EH (cell line): ENCODE measurements at places on chromosomes 12 and 14.

DNA sequence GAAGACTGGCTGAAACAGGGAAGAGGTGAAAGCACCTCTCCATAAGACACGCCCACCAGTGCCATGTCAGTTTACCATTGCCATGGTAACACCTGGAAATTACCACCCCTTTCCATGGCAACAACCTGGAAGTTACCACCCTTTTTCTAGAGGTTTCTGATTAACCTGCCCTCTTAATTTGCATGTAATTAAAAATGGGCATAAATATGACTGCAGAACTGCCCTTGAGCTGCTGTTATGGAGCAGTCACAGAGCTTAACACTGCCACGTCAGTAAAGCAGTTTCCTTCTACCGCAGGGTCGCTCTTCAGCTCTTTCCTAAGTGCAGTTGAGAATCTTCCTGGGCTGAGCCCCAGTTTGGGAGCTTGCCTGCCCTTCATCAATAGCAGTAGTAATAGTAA, 55.2 kb downstream of the RASSF3 start:
- no peak for DNase-seq

GRCh38 chr12:64102339-64102738, 119.8 kb downstream of the KICS2 start:
- DNase-seq, result peak; percentile 23

DNA sequence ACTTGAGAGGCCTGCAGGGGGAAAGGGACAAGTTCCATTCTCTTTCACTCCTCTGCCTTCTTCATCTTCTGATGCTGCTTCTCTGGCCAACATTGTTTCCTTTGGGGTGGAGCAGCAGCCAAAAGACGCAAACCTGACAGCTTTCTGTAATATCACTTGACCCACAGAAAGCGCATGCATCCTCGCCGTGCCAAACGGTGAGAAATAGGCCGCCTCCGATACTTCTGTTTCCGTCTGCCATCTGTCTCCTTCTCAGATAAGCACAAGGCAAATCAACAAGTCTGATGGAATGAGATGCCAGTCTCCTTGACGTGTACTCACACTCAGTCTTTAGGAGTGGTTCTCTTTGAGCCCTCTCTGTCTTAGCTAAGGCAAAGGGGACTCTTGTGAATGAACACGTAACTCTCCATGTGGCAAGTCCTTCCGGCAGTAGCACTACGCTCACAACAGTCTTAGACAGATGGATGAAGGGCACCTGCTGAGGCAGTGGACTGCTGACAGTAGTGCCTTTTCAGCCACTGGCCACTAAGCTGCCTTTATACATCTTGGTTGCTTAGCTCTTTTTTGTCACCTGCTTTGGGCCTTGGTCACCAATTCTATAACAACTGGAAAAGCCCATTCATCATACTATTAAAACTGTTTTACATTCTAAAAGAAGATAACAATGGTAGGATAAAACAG, 214.1 kb downstream of the FBXL14 start:
- DNase-seq, result no peak

- no peak for DNase-seq
These were observed 25.8 kb downstream of the TMEM120B start for GRCh38 chr12:121738340-121738858.

GRCh38 chr12:38775457-38775856, 129.9 kb downstream of the CPNE8 start:
- DNase-seq, result no peak

DNA sequence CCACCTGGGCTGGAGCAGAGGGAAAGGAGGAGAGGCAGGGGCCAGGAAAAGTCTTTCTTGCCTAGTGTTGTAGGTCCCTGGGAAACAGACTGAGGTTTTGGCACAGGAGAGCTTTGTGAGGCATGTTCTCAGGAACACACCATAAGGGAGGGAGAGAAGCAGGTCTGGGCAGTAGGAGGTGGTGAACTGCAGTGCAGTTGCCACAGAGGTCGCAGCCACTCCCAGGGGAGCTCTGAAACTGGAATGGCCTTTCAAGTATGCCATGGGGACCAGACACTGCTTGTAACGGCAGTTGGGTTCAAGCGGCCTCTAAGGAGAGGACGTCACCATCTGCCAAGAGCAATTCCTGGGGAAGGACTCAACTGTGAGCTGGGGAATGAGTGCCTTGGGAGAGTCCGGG, 35.4 kb upstream of the NKX2-8 start:
- DNase-seq, result no peak

DNA sequence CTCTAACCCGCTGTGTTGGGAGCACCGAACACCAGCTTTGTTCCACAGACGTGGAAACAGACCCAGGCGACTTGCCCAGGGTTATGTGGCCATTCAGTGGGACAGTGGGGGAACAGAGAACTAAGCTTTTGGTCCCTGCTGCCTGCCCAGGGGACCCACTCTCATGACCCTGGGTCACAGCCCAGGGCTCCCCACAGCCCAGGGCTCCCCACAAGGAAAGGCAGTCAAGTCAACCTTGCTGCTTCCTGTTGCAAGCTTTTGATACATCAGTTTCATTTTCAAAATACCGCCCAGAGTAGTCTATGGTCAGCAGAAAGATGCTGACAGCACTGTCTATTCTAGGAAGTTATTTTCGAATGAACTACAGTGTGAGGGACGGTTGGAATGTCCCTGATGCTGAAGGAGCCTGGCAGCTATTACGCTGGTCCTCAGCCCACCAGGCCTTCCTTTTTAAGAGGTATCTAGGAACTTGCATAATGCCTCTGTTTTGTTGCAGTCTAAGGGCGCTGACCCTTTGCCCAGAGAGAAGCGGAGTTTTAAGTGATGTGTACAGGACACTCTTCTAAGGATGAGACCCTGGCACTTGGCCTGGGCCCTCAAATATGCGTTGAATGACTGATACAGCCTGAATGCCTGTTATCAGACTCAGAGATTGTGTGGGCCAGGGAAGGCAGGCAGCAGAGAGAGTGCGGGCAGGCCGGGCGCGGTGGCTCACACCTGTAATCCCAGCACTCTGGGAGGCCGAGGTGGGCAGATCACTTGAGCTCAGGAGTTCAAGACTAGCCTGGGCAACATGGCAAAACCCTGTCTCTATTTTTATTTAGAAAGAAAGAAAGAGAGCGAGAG, 12.6 kb upstream of the TTC7B start:
- DNase-seq, result no peak

DNA sequence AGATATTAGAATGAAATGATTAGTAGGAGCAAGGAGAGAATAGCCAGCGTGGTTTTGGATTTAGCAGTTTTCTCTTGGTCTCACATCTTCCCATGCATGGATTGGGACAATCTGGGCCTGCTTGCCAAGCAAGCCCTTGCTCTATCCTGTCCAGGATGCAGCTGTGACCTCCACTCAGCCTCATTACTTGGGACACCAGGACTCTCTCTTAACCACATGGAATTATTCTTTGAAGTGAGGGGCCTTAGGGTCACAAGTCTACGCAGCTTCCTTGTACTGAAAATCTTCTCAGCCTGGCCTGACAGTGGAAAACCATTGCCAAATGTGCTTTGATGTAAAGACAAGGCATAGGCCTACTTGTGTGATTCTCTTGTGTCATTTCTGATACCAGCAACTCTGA, 28.0 kb upstream of the DCN start:
- no peak for DNase-seq

- DNase-seq, result peak; percentile 87
These were observed 16.2 kb downstream of the PYGL start for GRCh38 chr14:50928002-50928635.

- DNase-seq, result no peak
These were observed 238.9 kb upstream of the SRRM4 start for GRCh38 chr12:118742431-118742830.

GRCh38 chr14:90938615-90939014, 121.8 kb downstream of the RPS6KA5 start:
- DNase-seq, result no peak

DNA sequence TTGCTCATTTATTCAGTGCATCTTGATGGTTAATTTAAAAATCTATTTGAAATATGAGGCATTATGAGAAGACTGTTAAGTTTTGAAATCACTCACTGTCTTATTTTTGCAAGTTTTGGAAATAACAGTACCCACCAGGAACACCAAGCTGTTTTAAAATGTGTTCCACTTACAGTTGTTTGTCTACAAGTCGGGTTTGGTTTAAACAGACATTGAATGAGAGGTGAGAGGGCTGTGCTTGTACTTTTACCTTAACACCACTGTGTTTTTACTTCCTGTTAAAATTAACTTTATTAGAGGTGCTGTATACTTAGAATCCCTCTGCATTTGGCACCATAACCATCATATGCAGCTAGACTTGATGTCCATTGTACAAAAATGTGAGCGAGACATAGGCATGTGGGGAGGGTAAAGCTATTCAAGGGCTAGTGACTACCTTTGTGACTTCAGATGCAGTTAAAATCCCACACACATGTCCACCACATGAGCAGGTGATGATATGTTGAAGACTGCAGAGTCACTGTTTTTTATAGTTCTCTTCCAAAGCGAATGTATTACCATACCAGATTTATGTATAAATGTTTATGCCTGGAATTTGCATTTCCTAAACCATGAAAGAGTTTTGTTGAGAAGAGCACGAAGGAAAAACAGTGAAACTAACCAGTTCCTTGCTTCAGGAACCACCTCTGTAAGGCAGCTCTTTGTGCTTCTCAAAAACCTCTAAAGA, 12.9 kb downstream of the ELK3 start:
- DNase-seq, result no peak

DNA sequence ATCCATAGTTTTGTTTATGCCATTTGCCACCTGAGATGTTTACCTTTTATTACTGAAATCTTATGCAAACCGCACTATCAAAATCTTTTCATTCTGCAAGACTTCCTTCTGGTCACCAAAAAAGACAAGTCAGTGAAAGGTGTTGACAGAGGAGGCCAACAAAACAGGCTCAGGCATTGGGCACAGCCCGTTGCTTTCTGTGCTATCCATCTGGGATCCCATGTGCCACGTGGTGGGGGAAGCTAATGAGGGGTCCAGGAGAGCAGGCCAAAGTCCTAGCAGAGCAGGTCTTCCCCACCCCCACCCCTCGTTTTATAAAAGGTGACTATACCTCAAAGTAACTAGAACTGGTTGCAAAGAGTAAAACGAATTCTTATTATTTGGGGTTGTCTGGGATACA, 1.2 kb downstream of the ALDH1L2 start:
- peak; percentile 26 for DNase-seq
